Progenitor cell of endocrine pancreas (in vitro differentiated cells): ENCODE measurements at places on chromosomes 2 and 18.

- DNase-seq, result no peak
These were observed 22.2 kb downstream of the SOWAHC start for GRCh38 chr2:109636317-109636716.

- DNase-seq, result no peak
These were observed 83.1 kb upstream of the RBM44 start for GRCh38 chr2:237715459-237715947.

GRCh38 chr18:77066101-77066500 is 66.5 kb downstream of the MBP start:
- DNase-seq, result no peak

- DNase-seq, result no peak
These were observed 47.5 kb upstream of the TMEM178A start for GRCh38 chr2:39618236-39618635.

GRCh38 chr2:135803278-135803677 is 33.7 kb downstream of the LCT start:
- no peak for DNase-seq

GRCh38 chr18:3947383-3947782 is 497.4 kb downstream of the TGIF1 start:
- no peak for DNase-seq

DNA sequence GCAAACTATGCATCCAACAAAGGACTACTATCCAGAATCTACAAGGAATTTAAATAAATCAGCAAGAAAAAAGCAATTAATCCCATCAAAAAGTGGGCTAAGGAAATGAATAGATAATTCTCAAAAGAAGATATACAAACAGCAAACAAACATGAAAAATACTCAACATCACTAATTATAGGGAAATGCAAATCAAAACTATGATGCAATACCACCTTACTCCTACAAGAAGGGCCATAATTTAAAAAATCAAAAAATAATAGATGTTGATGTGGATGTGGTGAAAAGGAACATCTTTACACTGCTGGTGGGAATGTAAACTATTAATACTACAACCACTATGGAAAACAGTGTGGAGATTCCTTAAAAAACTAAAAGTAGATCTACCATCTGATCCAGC is 164.7 kb downstream of the ZBTB7C start:
- no peak for DNase-seq

DNA sequence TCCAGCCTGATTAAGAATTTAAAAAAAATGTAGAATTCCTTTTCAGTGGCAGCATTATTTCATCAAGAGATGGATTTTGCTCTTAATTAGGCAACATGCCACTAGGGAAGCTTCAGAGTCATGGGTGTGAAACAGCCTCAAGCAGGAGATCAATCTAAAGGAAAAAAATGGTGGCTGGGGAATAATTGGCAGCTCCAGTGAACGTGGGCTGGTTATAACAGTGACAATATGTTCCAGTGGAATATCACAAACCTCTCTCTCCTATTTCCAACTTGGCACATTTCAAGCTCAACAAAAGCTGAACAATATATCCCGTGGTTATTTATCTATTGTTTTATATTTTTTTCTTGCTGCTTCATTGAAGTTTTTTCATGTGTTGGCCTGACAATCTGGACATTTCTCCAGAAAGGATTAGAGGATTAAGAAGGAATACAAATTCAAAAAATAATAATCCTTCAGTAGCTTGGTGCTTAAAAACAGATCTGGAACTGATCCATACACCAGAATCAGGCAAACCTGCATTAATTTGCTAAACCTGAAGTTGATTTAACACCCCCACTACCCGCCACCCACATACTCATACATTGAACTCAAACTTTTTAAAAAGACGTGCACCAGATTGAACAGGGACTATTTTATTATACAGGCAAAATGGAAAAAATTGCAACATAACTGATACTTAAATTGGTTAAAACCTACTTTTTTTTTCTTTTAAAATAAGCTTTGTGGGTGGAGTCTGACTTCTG is 255.9 kb upstream of the SPRED2 start:
- DNase-seq, result no peak

DNA sequence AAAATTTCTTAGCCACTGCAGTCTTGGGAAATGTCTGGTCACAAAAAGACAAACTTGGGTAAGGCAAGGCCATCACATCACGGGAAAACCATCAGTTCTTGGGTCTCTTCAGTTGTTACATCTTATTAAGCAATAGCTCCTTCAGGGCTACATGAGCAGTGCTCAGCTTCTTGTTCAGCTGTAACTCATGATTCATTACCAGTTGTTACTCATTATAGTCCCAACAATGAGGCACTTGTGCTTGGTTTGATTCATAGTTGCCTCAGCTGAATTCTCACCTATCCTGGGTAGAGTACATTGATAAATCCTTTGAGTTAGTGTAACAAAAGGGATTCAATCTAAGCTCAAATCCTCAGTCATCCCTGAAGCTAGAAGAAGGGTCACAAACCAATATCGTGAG is 102.4 kb upstream of the DCC start:
- DNase-seq, result no peak

- DNase-seq, result no peak
These were observed 84.4 kb downstream of the PTGR3 start for GRCh38 chr18:75124551-75124950.

GRCh38 chr2:161381546-161381945 is 34.6 kb upstream of the TBR1 start:
- no peak for DNase-seq

GRCh38 chr2:162963156-162963555 is 124.6 kb upstream of the KCNH7 start:
- no peak for DNase-seq

GRCh38 chr2:10228611-10229365 is 73.9 kb upstream of the HPCAL1 start:
- DNase-seq, result peak; percentile 42

DNA sequence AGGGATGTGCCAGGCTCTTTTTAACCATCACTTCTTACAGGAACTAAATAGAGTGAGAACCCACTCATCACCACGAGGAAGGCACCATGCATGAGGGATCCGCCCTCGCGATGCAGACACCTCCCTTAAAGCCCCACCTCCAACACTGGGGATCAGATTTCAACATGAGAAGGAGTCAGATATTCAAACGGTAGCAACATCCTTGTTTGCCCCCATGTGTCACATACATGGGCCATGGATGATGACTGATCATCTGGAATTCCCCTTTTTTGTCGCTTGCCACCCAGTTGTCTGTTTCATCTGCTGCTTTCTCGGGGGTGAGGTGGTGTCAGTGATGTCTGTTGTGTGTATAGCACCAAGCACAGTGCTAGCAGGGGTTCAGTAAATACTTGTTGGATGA is 57.9 kb downstream of the NCK2 start:
- DNase-seq, result no peak

GRCh38 chr2:128777196-128778035 is 458.7 kb upstream of the HS6ST1 start:
- DNase-seq, result no peak

DNA sequence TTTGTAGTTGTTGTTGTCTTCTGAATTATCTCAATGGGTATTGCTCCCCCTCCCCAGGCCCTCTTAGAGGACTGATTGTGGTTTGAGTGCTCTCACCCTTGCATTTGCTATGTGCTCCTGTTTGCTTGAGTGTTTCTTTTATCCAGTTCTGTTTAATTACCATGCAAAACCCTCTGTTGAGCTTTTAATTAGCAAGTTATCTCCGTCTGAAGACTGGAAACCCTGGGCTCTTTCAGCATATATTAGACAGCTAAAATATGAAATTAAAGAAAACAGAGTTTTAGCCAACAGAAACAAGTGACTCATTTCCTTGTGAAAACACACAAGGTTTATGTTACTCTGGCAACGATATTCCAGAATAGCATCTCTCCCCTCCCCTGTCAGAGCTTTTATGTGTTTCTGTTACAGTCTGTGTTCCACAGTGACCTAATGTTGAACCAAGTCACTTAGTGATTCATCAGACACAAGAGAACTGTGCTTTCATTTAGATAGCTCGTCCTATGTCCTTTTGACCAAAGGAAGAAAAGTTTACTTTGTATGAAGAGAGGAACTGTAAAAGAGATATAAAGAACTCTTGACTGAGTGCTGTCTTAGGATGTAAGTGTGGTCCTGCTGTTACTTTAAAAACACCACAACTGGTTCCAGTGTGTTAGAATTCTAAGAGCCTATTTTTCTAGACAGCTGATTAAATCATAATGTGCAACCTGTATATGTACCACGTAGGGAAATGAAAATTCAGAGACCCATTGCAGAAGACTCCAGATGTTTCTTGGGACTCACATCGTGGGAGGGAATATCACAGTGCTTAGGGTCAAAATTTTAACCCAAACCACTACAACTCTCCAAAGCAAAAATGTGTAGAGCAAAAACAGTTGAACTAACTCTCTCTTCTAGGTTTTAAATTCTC is 172.8 kb upstream of the RBMS1 start:
- no peak for DNase-seq

DNA sequence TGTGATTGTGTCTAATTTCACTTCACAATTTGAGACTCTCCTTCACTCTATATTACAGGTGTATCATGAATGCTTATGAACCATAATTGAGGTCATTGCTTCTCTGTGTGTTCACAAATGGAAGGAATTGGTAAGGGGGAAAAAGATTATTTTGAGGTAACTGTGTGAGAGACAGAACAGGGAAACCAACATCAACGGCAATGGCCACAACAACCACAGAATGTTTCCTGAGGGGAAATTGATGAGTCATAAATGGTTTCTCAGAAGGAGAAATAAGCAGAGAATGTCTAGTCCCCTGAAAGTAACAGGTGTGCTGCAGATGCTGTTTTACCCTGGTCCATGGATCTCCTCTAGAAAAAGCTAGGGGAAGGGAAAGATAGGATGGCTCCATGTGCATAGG is 361.2 kb upstream of the GALNT5 start:
- DNase-seq, result no peak

GRCh38 chr2:200471324-200471848 is 38.5 kb downstream of the KCTD18 start:
- no peak for DNase-seq

DNA sequence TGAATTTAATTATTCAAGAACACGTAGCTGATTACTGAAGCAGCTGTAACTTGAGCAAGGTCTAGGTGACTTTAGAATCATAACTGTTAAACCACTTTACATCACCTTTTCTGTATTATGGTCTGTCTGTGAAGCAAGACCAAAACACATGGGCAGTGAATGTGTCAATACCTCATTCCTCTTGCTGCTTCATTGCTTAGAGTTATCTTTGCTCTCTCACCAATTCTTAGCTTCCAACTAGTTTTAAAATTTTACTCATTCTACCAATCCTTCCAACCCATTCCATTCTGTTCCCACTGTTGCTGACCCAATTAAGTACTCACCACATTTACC is 80.2 kb downstream of the MIB1 start:
- no peak for DNase-seq

GRCh38 chr18:35334821-35335220 is 9.4 kb downstream of the ZNF24 start:
- DNase-seq, result no peak

GRCh38 chr2:161208527-161209139 is 48.4 kb downstream of the TANK start:
- DNase-seq, result no peak

DNA sequence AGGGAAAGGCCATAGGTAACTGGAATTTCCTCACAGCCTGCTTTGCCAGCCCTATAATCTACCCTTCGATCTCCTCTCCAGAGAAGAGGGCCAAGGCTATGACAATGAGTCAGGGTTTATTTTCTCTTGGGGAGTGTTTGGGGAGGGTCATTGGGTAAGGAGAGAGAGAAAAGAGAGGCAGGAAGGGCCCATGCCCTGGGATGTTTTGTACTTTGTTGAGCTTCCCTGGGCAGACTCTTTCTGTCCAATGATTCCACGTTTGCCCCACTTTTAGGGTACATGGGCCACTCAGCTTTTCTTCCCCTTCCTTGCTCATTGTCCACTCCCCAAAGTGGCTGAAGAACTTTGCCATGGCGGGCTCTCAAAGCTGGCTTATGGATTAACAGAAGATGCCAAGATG is 224.2 kb downstream of the ALK start:
- DNase-seq, result no peak

- no peak for DNase-seq
These were observed 80.7 kb downstream of the ACSL3 start for GRCh38 chr2:222941510-222942032.

- DNase-seq, result no peak
These were observed 8.4 kb upstream of the PXDN start for GRCh38 chr2:1752751-1753150.

- no peak for DNase-seq
These were observed 122.1 kb downstream of the TMEM247 start for GRCh38 chr2:46601328-46601963.

DNA sequence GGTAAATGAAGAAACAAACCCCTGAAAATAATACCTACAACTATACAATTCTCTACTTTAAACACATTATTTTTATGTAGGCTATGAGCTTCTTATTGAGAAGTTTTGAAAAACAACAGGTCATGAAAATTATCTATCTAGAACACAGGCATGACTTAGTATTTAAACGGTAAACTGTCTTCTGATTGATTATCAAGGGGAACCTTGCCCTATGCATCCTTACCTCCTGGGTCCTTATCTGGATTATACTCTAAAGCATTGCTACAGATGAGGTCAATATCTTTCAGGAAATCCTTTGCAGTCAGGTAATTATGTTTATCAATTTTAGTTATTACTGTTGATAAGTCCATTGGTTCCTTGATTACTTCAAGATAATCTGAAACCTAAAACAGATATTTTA is 144.3 kb downstream of the ATAD2B start:
- DNase-seq, result no peak

DNA sequence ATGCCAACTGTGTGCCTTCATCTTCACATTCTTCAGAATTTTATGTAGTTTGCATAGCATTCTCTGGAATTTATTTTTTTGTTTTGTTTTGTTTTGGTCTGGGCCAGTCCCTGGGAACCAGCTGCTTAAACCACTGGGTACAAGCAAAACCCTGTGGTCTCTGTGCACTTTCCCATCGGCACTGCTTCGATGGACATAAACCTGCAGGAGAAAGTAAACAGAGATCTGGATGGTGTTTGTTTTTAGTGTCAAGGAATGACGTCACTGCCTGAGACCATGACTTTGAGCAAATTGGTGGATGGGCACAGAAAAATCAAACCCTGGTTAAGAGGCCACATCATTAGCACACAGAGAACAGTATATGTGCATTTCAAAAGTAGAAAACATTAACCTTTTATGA is 64.7 kb upstream of the RASGRP3 start:
- DNase-seq, result no peak
